ENCODE measurements at places on chromosomes 7 and 10.

DNA sequence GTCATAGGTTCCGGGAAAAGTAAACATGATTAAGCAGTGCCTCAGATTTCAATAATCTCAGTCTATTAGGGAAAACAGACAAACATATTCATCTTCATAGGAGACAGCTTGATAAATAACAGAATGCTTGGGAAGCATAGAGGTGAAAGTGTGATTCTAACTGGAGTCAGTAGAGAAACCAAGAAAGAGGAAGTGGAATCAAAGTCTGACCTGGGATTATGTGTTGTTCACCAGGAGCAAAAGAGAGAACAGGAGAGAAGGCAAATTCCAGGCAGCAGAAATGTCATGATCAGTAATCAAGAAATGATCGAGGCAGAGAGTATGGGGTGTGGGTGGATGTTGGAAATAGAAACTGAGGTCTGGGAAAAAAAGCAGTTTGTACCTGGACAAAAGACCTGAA is 43.7 kb downstream of the DGKB start:
- DNase-seq = no peak

DNA sequence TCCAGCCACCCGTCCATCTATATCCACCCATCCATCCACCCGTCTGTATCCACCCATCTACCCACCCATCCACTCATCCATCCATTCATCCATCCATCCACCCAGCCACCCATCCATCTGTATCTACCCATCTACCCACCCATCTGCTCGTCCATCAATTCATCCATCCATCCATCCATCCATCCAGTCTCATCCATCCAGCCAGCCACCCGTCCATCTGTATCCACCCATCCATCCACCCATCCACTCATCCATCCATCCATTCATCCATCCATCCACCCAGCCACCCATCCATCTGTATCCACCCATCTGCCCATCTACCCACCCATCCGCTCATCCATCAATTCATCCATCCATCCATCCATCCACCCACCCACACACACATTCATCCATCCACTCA is 73.2 kb downstream of the UNCX start:
- DNase-seq = no peak

- DNase-seq = no peak
Observed at GRCh38 chr7:12741951-12742575, 54.6 kb downstream of the ARL4A start.

DNA sequence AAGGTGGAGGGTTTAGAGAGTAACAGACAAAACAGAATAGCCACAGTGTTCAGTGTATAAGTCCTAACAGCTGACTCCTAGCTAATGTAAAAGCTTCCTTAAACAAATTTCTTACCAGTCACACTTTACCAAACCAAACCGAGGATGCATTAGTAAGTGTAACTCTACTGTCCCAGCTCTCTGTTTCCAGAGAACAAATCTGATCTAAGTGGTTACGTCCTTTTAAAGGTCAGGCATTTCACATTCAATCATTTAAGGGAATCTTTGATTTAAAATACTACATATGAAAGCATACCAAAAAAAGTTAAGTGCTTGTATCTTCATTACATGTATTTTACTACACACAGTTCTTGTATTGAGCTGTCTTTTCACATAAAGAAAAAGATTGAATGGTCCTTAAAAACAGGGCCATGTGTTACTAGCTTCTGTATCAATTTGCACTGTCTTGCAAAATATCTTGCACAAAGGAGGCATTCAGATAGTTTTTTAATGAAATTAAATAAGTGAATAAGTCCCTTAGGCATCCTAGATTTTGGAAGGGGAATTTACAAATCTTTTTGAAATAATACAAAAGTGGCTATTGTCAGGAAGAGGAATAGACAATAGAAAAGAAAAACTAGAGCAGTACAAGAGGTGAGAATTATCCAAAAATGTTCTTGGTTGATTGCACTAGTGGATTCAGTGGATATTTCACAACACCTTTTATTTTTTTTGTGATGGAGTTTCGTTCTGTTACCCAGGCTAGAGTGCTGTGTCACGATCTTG is 58.4 kb upstream of the SPOCK2 start:
- DNase-seq = no peak

- DNase-seq = no peak
Observed at GRCh38 chr7:36496576-36496975, 106.9 kb downstream of the ANLN start.

- DNase-seq = no peak
Observed at GRCh38 chr10:89278034-89278535, 23.8 kb upstream of the IFIT2 start.

Data from stimulated activated CD4-positive, alpha-beta T cell treated with anti-CD3 and anti-CD28 coated beads, Interleukin-15, amount 100 ng/mL, for 48 hours (primary cell).